Aorta (tissue), 5 donors: ENCODE measurements at places on chromosomes 3 and 15. TPM values are rescaled to one million over a fixed set of nuclear protein-coding genes. Genes with fewer than 3 reads are reported as not detected.

Gene PAQR9
- not detected for total RNA-seq

Gene CEMIP
- total RNA-seq: 7.5 TPM

Gene KLHL6
- total RNA-seq: 6.8 TPM

Gene P4HTM
- total RNA-seq: 36.6 TPM

Gene ACTC1
- total RNA-seq: 2,067 TPM

Gene ZNF654
- 28.3 TPM for total RNA-seq

Gene SLC7A14
- not detected for total RNA-seq

Gene DNASE1L3
- 4.3 TPM for total RNA-seq

DNA sequence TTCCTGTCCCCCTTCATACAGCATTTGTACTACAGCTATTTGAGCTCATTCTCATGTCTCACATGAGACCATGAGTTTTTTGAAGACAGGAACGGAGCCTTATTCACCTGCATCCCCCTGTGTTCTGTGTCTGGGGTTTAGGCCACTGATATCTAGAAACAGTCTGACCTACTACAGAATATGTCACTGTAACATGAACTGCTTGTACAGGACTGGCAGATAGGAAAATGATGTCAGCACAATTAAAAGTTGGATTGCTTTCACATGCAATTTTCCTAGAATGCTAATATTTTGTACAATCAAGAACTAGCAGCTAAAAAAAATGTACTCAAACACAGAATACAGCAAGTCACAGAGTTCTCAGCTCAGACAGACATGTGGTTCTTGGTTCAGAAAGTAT, 90.8 kb upstream of the FGF12 start:
- DNase-seq: no peak

DNA sequence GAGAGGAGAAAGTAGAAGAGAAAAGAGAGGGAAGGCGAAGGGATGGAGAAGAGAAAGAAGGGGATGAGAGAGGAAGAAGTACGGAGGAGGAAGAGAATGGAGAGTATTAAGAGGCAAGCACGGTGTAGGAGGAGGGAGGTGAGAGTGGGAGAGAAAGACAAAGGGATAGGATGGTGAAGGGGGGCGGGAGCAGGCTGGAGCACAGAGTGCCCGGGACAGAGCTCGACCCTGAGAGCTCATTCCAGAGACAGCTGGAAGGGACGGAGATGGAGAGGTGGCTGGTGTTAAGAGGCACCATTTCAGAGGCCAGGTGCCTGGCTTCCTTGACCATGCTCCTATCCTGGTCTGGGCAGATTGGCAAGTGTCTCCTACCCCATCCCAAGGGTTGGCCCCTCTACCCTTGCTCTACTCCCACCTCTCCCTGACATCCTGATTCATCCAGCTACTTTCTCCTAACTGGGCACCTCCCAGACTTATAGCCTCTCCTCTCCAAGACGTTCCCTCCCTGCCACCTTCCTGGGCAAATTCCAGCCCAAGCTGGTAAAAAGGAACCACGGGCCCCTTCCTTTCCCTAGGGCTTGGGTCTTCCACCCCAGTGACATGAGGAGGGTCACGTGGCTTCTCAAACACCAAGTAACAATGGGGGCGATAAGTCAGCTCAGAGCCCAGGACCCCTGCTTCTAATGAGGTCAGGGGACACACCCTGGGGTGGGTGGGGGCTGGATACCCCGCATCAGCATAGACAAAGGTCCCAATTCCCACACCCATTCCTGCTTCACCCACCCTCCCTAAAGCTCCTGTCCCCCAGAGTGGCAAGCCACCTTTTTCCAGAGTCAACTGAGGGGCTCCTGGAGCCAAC, 1.1 kb downstream of the CLCN2 start:
- DNase-seq: no peak

DNA sequence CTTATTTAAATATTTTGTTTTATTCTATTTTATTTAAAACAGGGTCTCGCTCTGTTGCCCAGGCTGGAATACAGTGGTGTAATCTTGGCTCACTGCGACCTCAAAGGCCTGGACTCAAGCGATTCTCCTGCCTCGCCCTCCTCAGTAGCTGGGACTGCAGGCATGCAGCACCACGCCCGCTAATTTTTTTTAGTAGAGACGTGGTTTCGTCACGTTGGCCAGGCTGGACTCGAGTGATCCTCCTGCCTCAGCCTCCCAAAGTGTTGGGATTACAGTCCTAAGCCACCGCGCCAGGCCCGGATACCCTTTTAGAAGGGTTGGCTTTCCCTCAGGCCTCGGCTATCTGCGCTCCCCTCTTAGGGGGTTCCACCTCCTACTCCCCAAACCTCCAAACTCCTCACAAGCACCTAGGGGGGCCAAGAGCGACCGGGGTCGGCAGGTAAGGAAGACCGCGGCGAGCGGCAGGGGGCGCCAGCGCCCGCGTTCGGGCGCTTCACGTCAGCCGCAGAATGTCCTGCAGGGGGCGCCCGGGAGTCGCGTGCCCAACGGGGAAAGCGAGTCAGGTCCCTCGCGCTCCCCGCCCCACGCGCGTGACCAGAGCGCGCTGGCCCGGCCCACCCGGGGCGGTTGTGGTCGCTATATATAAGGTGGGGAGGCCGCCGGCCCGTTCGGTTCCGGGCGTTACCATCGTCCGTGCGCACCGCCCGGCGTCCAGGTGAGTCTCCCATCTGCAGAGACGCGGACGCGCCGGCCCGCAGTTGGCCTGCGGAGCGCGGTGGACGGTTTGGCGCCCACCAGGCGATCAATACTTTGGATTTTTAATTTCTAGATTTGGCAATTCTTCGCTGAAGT, 51.8 kb upstream of the GATM start:
- peak; percentile 81 for DNase-seq

GRCh38 chr15:42133356-42133755, 23.1 kb downstream of the PLA2G4F start:
- DNase-seq: no peak

GRCh38 chr15:75606711-75607699, 18.5 kb downstream of the SNUPN start:
- no peak for DNase-seq

- no peak for DNase-seq
These were observed 8.3 kb upstream of the PGPEP1L start for GRCh38 chr15:99015698-99016568.

- no peak for DNase-seq
These were observed 365.7 kb downstream of the CTNNB1 start for GRCh38 chr3:41565003-41565402.

GRCh38 chr15:57527382-57528091, 64.2 kb upstream of the MYZAP start:
- DNase-seq: no peak

- peak; percentile 81 for DNase-seq
These were observed at the start of gene MYRIP for GRCh38 chr3:39809181-39809994. TSS of gene MYRIP (plus strand) at chr3:39809609. CDS start at chr3:39900817, 91,208 bp downstream.

- no peak for DNase-seq
These were observed 605.7 kb upstream of the CFAP20DC start for GRCh38 chr3:59655418-59656015.

DNA sequence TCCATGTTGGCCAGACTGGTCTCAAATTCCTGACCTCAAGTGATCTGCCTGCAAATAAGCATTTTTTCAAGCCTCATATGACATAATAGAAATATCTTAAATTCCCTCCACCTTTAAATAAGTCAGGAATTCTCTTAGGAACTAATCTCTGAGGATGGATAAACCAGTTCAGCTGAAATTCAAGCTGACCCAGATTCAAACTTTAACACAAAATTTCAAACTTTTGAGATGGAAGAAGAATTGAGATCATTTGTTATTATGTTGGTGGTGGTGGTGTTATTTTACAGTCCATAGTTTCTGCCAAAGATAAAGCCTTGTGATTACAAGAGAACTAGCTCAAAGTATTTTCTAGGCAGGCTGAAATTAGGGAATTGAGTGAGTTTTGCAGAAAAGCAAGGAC, 85.5 kb downstream of the SSR3 start:
- no peak for DNase-seq

DNA sequence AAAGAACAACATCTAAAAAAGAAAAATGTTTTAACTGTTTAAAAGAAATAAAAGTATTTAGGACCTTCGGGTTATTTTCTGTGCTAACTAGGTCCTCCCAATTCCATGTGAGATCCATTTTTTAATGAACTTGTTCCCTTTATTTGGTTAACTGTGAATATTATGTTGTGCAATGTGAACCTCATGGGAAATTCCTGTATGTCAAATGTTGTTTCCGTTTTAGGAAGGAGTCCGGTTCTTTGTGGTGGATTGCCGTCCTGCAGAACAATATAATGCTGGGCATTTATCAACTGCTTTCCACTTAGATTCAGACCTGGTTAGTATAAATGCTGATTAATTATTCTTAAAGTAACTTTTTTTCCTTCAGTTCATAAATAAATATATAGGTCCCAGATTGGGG, 35.5 kb upstream of the NIT2 start:
- no peak for DNase-seq

DNA sequence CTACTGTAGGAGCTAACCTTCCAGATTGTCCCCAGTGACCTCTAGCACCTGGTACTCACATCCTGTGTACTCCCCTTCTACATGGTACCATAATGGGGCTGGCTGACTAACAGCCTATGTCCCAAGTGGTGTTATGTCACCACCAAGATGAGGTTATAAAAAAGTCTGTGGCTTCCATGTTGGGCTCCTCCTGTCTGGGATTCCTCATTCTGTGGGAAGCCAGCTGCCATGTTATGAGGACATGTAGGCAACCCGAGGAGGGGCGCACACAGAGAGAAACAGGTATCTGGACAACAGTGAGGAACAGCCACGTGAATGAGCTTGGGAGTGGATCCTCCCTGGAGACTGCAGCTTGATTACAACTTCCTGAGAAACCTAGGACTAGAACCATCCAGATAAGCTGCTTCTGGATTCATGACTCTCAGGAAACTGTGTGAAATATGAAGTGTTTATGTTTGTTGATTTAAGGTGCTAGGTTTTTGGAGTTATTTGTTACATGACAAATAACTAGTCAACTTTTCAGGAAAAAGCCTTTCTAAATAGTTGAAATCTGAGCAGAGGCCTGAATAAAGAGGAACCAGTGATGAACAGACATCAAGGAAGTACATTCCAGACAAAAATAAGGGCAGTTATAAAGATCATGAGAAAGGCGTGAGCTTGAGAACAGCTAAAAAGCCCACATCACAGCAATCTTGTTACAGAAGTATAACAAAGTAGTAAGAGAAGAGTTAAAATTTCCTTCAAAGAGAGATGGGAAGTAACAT, 21.7 kb downstream of the GOLIM4 start:
- DNase-seq: no peak

DNA sequence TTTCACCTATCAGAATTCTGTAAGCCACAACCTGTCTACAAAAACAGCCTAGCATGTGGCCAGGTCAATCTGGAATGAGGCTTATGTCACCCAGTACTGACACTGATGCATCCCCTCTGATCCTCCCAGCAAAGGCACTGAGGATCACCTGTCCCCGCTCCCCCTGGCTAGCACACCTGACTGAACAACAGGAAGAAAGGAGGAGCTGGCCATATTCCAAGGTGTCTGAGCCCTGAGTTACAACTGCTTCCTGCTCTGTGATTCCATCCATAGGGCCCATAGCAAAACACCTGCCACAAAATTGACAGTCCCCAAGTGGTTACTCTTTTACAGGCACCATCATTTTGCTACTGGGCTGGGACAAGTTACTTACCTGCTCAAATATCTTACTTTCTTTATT, 555.5 kb upstream of the CFAP20DC start:
- DNase-seq: no peak

DNA sequence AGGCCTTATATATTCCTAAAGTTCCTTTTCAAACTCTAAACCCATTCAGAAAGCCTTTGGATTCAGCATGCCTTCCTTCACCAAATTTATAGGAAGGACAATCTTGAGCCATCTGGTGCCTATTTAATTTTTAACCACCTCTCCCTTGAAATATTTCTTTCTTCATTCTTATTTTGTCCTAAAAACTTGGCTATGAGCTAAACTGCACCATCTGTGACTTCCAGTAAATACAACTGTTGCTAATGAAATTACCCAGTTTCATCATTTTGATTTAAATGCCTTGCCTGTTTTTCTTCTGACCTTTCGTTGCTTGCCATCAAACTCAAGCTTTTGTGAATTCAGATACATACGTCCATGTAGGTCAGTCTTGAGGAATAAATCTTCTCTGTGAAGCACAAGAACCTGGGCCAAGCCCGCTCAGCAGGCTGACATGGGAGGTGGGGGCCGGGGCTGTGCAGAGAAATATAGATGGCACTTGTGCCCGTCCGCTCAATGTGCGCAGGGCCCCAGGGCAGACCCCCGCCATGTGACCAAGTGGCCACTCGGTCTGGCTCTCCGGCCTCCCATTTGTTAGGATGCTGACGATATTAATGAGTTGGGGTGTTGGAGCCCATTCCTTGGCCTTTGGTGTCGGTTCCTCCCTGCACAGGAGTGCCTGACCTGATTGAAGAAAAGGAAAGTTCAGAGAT, 335.9 kb downstream of the VPS13C start:
- DNase-seq: no peak

DNA sequence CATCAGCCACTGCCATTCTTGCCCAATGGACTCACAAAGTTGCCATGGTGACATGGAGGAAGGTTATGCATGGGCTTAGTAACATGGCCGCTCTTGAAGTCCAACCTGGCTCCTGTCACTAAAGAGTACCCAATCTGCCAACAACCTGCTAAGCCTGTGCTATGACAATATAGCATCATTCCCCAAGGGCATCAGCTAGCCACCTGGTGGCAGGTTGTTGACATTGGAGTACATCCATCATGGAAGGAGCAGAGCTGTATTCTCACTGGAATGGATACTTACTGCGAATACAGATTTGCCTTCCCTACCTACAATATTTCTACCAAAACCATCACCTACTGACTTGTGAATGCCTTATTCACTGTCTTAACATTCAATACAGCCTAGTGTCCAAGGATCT, 138.9 kb upstream of the RORA start:
- no peak for DNase-seq

- no peak for DNase-seq
These were observed 897.3 kb downstream of the ROBO1 start for GRCh38 chr3:78870484-78870883.

DNA sequence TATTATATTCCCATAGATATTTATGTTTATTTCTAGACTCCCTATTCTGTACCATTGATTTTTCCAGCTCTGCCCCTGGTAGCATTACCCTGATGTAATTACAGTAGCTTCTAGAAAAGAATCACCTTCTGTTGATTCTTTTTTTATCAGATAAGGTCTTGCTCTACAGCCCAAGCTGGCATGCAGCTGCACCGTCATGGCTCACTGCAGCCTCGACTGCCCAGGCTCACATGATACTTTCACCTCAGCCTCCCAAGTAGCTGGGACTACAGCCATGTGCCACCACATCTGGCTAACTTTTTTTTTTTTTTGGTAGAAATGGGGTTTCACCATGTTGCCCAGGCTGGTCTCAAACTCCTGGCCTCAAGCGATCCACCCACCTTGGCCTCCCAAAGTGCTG, 41.8 kb downstream of the SLC24A1 start:
- DNase-seq: no peak

GRCh38 chr3:31054032-31054431, 159.6 kb upstream of the GADL1 start:
- no peak for DNase-seq
